ENCODE measurements at places on chromosomes 2 and 18. TPM values are rescaled to one million over a fixed set of nuclear protein-coding genes. Genes with fewer than 3 reads are reported as not detected.

GRCh38 chr2:239874636-239875356, 150.3 kb downstream of the NDUFA10 start:
- no peak for DNase-seq

DNA sequence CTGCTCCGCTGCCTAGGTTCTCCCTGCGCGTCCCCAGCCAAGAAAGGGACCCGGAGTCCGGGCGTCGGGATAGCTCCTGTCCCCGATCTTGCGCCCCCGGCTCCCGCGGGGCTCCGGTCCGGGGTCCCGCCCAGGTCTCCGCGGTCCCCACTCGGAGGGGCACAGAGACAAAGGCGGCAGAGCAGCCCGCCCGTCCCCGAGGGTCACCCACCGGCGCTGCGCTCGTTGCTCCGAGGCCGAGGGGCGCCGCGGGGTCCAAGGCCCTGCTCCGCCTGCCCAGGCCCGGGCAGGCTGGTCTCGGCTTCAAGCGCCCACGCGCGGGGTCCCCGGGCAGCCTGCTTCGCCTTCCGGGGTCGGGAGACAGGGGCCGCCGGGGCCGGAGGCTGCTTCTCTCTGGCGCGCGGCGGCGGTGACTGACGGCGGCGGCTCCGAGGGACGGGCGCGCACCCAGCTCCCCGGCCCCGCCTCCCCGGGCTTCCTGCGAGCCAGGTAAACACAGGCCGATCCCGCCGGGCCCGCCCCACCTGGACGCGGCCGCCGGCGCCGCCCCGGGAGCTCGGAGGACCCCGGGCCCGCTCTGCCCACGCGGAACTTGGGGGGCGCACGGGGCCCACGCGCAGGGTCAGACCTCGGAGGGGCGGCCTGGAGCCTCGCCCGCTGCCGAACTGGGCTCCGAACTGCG, at the start of gene MBP:
Gene MBP, minus strand, starts transcription at position 415 of the 682 bp plus-strand sequence. CDS start 27,522 bp downstream, outside the sequence.
- DNase-seq: peak; percentile 96

- no peak for DNase-seq
These were observed 127.8 kb downstream of the MREG start for GRCh38 chr2:215885536-215885935.

The REEP1 gene
- total RNA-seq: 10.4 TPM

The LRRTM4 gene
- not detected for total RNA-seq

- DNase-seq: no peak
These were observed 932.2 kb downstream of the TDRD15 start for GRCh38 chr2:22055784-22056620.

DNA sequence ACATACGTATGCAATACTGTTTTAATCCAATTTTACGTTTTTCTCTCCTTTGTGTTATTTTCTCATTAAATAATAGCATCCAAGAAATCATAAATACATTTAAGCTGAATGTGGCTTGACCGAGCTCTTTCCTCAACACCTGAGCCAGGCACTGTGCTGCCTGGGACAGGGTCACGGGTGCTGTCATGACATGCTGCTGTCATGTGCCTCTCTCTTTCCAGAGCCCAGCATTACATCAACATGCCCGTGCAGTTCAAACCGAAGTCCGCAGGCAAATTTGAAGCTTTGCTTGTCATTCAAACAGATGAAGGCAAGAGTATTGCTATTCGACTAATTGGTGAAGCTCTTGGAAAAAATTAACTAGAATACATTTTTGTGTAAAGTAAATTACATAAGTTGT, 94.1 kb upstream of the LDLRAD4 start:
- no peak for DNase-seq

The HOXD8 gene
- 0.43 TPM for total RNA-seq

DNA sequence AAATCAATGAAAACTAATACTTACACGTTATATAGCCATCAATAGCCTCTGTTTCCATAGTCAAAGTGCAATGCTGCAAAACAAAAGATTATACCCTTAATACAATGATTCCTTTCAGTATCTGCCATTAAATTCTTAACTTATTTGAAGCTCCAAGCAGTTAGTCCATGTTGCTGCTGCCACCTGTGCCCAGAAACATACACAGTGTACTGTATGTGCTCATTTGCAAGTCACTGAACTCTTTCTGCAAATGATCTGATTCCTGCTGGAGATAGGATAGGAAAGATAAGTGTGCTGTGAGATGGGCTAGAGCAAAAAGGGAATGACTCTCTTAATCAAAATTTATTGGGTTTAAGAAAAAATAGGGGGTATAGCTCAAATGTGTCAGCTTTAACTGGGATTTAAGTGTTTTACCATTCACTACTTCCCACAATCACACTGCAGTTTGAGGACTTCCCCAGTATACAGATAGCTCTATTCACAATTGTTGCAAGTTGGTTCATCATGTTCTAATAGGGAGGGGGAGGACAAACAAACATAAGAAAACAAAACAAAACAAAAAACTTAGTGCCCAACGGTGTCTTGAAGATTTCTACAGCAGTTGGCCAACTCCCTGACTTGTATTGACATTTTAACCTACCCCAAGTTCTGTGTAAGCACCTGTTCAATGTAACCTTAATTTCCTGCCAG, 2.7 kb downstream of the IKZF2 start:
- no peak for DNase-seq

- DNase-seq: no peak
These were observed 33.1 kb downstream of the SS18 start for GRCh38 chr18:26057344-26057773.

GRCh38 chr2:181553244-181553643, 96.1 kb downstream of the ITGA4 start:
- DNase-seq: no peak

DNA sequence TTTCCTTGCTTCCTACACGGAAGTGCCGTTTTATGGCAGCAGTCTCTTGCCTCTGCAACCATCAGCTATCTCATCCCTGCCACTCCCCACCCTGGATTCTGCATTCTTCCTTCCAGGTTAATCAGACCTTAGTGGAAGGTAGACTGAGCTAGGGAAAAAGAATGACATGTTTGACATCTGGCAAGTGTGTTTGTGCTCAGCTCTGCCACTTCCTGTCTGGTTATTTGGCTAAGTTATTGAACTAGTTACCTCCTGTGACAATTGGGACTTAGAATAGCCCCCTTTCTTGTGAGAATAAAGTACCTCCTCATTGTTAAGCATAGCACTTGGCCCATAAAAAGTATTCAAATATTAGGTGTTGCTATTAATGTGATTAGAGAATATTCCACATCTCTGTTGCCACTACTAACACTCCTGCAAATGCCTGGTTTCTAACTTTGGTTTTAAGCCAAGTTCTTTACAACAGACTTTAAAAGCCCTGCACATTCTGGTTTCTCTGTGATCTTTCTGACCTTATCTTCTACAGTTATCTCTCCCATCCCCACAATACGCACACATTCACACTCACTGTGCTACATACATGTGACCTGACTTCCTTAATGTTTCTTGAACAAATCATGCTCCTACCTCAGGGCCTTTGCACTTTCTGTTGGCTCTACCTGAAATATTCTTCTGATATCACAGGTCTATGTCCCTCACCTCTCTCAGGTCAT, 10.8 kb upstream of the MAPRE2 start:
- no peak for DNase-seq

GRCh38 chr2:9256570-9257043, 50.0 kb downstream of the ASAP2 start:
- DNase-seq: no peak

DNA sequence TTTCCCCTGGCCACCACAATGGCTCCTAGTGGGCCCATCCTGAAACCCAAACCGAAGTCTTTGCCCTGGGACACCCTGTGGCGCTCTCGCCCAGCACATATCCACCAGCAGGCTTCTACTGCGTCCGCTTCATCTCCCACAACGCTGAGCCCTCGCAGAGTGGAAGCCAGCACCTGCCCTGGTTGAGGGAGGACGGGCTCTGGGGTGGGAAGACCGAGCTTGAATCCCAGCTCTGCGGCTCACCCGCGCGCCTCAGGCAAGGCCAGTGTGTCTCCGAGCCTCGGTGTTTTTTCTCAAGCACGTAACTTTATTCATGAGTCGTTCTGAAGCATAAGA, 15.6 kb downstream of the KLF11 start:
- no peak for DNase-seq
